ENCODE measurements at places on chromosomes 5 and 9.

GRCh38 chr9:10238087-10238486 is 374.7 kb downstream of the PTPRD start:
- no peak for DNase-seq

DNA sequence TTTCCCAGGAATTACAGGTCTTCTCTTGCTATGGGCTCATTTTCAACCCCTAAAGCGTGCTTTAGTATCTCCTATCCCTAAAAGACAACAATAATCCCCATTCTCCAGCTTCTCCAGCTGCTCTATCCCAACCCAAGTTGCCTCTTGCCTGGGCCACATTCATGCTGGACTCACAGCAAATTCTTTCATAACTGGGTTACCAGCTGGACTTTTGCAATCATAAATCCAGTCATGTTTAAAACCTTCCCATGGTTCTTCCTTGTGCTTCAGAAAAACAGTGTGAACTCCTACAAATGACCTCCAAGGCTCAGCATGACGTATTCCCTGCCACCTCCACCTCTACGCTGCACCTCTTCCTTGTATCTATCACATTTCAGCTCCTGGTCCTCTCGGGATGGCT is 346.9 kb downstream of the GADD45G start:
- no peak for DNase-seq

GRCh38 chr5:100590867-100591266 is 55.7 kb downstream of the FAM174A start:
- DNase-seq, result no peak

DNA sequence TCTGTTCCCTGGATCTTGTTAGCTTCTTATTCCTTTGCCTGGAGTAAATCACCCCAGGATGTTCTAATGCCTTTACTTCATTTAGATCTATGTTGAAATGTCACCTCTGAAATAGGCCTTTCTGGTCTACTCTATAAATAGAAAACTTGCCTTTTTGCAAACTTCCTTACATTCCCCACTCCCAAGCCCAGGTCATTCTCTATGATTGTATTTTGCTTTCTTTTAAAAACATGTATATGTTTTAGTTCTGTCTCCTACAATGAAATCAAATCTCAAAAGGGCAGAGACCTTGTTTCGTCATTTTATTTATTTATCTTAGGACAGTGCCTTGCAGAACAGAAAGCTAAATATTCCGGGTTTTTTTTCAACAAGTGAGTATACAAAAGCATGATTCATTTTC is 1657.7 kb upstream of the C9orf72 start:
- DNase-seq, result no peak

DNA sequence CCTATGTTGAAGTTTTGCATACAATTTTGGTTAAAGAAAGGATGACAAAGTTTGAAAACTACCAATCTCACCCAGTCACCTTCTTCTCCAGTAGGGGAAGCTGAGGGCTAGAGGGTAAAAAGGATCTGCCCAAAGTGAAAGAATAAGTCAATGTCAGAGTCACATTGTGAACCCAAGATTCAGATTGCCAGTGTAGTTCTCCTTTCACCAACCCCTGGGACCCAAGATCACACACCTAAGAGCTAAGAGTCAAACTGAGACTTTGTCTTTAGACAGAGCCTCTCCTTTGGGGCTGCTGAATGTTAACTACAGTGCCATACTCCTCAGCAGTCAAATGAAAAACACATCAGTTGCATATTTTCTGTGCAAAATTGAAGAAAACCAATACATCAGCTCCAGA is 210.6 kb downstream of the ATP10B start:
- no peak for DNase-seq

DNA sequence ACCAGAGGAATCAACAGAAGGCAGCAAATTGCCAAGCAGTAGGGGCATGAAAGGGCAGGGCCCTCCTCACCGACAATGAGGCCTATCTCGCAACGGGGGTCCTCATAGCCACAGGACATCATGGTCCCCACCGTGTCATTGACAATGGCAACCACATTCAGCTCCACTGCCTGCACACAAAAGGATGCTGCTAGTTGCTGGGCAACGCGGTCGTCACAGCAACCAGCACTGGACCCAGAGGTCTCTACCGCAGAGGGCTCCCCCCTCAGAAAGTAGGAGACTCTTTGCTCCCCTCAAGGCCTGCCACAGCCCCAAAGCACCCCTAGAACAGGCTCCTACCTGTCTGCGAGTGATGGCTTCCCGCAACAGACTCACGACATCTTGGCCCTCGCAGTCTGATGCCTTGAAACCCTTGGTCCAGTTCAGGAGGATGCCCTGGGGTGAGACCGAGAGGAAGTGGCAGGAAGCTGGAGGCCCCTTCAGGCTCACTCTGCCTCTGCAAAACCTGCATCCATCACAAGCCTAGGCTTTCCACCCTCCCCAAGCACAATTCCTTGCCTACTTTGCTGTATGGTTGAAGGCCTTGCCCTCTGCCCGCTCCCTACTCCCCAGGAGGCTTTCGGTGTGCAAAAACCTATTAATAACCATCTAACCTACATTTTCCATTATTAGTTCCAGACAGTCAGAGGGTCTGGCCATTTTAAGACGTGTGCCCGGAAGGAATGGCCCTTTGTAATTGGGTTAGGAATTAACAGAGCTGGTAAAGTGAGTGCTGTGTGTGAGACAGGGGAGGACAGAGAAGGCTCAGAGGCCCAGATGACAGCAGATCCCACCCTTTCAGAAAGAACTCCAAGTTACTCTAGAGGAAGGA is 15.2 kb downstream of the HK3 start:
- DNase-seq, result no peak

GRCh38 chr5:126410623-126411022 is 12.6 kb upstream of the GRAMD2B start:
- no peak for DNase-seq

- DNase-seq, result no peak
Measured at GRCh38 chr9:89466451-89467277, 31.2 kb downstream of the SEMA4D start.

DNA sequence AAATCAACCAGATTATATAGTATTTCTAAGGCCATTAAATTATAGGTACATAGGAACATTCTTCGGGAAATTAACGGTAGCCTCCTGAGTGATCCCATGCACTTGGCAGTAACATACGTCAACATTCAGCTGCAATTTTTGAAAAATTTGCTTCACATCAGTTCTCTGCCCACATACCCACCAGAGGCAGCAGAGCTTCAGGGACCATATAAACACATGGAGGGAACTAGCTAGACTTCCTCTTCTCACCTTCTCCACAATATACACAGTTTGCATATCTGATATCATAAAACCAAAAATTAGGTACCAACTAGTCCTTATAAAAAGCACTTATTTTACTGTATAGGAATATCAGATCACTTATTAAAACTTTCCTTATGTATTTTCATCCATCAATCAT is 4.8 kb downstream of the PSIP1 start:
- DNase-seq, result no peak

GRCh38 chr9:98253565-98253964 is 1.9 kb downstream of the TBC1D2 start:
- DNase-seq, result no peak

- no peak for DNase-seq
Measured at GRCh38 chr9:105264380-105264779, 19.9 kb downstream of the SLC44A1 start.

DNA sequence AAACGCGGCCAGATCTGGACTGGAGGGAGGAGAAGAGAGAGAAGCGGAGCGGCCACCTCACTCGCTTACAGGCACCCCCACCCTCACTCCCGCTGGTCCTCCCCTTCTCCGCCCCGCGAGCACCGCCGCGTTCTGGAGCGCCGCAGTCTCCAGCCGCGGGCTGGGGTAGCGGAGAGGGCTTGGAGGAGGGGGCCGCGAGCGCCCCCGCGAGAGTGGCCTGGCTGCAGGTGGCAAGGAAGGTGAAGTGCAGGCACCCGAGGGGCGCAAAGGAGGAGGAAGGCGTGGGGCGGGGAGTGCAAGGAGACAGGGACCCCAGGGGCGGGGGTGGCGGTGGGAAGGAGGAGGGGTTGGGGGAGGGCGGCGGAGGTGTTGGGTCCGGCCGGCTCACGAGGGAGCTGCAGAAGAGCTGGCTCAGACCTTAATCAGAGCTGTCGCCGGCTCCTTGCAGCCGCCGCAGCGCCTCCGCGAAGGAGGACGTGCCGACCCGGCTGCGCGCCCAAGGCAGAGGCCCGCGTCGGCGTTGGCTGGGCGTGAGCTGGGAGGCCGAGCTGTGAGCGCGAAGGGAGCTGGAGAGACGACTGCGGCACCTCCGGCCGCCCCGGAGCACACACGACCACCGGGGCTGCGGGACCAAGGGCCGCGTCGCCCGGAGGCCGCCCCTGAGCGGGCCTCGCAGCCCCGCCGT is at the start of gene DMRT3:
DMRT3 (plus strand) TSS at position 398 of the 685 bp plus-strand sequence. CDS start 347 bp downstream, outside the sequence.
- no peak for DNase-seq

DNA sequence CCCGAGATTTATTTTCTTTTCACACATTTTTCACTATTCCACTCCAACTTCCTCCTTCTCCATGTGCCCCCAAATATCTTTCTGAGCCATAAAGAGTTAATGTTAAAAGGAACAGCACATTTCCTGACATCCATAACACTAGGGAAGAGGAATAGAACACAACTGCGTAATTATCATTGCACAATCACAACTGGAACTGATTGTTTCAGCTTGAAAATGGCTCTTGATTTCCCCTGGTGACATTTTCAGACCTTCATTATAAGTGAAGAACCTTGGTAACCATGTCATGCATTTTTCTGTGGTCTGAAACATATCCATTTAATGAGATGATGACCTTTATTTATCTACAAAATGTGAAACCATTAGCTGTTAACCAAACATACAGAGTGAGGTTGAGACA is 82.4 kb downstream of the PCSK1 start:
- no peak for DNase-seq

All from activated gamma-delta T cell (primary cell).